GM23338 (cell line): ENCODE measurements at places on chromosomes 2 and 18. TPM values are rescaled to one million over a fixed set of nuclear protein-coding genes. Genes with fewer than 3 reads are reported as not detected.
A peak's percentile ranks its signal among the peaks of the same experiment; 100 is the strongest.

DNA sequence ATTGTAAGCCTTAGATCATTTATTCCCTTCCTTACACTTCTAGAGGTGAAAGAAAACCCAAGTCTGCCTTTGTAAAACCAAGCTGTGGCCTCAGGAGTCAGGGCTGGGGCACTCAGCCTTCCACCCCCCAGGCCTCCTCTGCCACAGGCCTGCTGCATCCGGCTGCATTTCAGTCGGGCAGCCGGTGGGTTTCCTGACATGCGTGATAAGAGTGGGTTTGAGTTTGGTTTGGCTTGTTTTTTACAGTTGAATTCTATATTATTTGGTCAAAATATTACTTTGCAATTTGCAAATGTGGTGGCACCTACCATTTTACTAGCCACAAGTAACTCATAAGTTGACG is 42.4 kb downstream of the ADI1 start:
- H3K4me3 ChIP-seq = no peak overlapping the region
- H3K36me3 ChIP-seq = peaks cover 4% of the 10 kb centered on the region; the same call in 1 of the 2 replicates
- no peaks in the 10 kb centered on the region for H3K4me1 ChIP-seq
- DNase-seq = no peak

GRCh38 chr2:74979844-74980243 is 21.4 kb downstream of the POLE4 start:
- no peaks in the 10 kb centered on the region for H3K36me3 ChIP-seq
- no peak overlapping the region for H3K4me3 ChIP-seq
- 0 out of 2 replicates have a peak, but pooled peaks cover 7% of the 10 kb centered on the region for H3K4me1 ChIP-seq
- no peaks in the 10 kb centered on the region for H3K27me3 ChIP-seq
- no peak for DNase-seq

- 0 out of 2 replicates have a peak overlapping the region, but pooled peaks have one; percentile 52 for H3K27ac ChIP-seq
- H3K36me3 ChIP-seq = no peaks in the 10 kb centered on the region; the same call in none of the 2 replicates
- H3K27me3 ChIP-seq = no peaks in the 10 kb centered on the region
- peak; percentile 21 for DNase-seq
- no peak overlapping the region for H3K4me3 ChIP-seq
These were observed 48.0 kb downstream of the TRABD2A start for GRCh38 chr2:84832772-84833461.

The AQP12A gene
- not detected in 2 replicates for total RNA-seq

The KLHL30 gene
- total RNA-seq = 0.07 TPM in 1 of 2 replicates, not detected in the other

The MYCN gene
- 145 and 161 TPM in 2 replicates for total RNA-seq
